T-helper 9 cell (primary cell): ENCODE measurements at places on chromosomes 7 and 10.

DNA sequence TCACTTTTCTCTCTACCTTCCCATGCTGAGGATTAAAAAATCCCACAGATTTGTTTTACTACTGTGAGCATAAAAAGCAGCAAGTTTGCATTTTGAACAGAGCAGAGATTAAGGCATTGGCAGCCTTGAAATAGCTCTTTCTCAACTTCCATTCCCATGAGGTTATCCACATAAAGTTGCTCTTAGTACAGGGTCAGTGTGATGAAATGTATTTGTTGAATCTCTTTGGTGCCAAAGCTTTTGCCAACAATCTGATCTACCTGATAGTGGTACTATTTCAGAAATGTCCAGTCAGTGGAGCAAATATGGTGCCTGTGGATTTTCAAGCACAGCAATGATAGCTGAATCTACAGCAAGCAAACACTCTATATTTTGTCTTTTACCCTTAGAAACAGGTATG lies 254.8 kb downstream of the INHBA start:
- no peak for DNase-seq

DNA sequence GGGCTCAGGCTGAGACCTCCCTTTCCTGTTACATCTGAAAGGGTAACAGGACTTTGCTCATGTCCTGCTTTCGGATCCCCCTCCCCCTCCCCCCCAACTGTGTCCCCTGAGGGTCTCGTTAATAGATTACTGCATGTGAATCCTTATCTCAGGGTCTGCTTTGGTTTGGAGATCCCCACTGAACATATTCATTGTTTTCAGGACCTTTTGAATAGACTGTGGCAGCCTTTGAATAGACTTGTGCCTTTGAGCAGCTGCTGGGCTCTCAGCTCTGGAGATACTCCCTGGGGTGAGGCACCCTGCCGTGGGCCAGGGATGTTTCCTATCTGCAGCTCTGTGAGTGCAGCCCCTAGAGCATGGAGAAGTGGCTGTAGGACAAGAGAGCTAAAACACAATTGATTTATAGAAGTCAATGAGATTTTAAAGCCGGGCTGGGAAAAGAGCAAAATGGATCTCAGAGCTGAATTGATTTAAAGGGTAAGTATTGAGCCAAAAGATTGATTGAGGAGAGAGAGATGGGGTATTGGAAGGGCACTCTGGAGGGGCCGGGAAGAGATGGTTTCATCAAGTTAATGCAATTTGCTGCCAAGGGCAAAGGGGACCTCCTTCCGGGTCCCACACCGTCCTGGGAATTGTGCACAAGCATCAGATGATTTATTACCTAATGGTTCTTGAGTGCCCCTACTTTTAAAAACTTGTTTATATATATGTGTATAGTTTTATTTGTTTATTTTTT lies 9.9 kb downstream of the ARHGAP22 start:
- no peak for DNase-seq

GRCh38 chr10:66322777-66323176 lies 603.1 kb upstream of the LRRTM3 start:
- DNase-seq = no peak

DNA sequence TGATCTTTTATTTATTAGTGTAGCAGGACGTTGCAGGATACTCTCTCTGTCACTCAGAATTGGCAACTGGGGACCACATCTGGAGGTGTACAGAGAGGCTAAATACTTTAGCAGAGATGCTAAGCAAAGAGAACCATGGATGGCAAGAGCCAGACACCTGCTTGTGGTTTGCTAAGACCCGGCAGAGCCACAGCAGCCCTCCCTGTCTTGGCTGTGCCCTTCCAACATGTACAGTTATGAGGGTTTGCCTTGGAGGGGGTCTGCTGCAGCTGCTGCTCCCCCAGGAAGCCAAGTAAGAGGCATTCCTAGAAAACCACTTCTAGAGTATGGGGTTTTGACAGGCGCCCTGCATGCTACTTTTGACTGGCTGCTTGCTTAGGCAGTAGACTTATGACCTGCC lies 5.1 kb downstream of the NPVF start:
- DNase-seq = no peak
